ENCODE measurements at places on chromosomes 3 and 15. TPM values are rescaled to one million over a fixed set of nuclear protein-coding genes. Genes with fewer than 3 reads are reported as not detected.

The ZNF774 gene
- total RNA-seq: 6.7 TPM

The GOLGA8T gene
- total RNA-seq: not detected

The EOMES gene
- total RNA-seq: not detected

The WDR5B gene
- total RNA-seq: 3.4 TPM

The KCTD6 gene
- 21.1 TPM for total RNA-seq

The FOXB1 gene
- total RNA-seq: not detected

The NR2E3 gene
- total RNA-seq: 0.69 TPM

The ALPK3 gene
- 6.8 TPM for total RNA-seq

The VILL gene
- 3.2 TPM for total RNA-seq

The SPRED1 gene
- total RNA-seq: 2.4 TPM

The HESX1 gene
- total RNA-seq: not detected

The TPRG1 gene
- 1.3 TPM for total RNA-seq
